NCI-H1417 (cell line): ENCODE measurements at places on chromosomes 5 and 9.

- DNase-seq = no peak
These were observed 913.2 kb upstream of the TYRP1 start for GRCh38 chr9:11779971-11780370.

DNA sequence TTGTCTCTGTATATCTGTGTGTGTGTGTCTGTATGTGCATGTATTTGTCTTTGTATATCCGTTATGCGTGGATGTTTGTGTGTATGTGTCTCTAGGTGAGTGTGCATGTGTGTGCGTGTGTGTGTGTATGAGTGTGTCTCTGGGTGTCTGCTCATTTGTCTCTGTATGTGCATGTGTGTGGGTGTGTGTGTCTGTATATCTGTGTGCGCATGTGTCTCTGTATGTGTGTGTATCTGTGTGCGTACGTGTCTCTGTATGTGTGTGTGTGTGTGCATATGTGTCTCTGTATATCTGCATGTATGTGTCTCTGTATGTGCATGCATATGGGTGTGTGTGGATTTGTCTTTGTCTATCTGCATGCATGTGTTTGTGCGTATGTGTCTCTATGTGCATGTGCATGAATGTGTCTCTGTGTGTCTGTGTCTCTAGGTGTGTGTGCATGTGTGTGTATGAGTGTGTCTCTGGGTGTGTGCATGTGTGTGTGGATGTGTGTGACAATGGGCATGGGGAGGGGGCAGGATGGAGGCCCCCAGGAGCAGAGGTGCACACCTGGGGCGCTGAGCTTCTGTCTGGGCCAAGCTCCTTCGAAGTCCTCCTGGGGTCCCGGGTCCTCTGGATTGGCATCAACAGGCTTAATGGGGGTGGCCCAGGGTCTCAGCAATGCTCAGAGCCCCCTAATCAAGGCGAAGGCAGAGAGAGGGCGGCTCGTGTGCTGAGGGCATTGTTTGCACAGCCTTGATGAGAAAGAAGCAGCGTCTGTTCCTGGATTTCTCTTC lies 373.4 kb upstream of the IRX4 start:
- no peak for DNase-seq

DNA sequence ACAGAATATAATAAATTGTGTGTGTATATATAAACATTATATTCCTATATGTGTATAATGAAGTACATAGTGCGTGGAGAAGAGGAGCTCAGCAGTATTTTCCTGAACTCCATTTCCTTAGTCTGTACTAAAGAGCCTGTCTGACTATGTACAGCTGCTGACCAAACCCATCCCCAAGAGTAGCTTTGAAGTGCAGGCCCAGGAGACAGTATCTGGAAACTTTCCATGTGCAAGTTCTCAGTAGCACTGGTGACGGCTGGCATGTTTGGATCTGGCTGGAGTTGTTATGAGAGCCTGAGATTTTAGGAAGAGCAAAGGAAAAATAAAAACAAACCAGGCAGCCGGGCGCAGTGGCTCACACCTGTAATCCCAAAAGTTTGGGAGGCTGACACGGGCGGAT lies 244.2 kb downstream of the RFK start:
- DNase-seq = no peak

GRCh38 chr9:91677822-91678436 lies 254.3 kb upstream of the NFIL3 start:
- peak; percentile 31 for DNase-seq

DNA sequence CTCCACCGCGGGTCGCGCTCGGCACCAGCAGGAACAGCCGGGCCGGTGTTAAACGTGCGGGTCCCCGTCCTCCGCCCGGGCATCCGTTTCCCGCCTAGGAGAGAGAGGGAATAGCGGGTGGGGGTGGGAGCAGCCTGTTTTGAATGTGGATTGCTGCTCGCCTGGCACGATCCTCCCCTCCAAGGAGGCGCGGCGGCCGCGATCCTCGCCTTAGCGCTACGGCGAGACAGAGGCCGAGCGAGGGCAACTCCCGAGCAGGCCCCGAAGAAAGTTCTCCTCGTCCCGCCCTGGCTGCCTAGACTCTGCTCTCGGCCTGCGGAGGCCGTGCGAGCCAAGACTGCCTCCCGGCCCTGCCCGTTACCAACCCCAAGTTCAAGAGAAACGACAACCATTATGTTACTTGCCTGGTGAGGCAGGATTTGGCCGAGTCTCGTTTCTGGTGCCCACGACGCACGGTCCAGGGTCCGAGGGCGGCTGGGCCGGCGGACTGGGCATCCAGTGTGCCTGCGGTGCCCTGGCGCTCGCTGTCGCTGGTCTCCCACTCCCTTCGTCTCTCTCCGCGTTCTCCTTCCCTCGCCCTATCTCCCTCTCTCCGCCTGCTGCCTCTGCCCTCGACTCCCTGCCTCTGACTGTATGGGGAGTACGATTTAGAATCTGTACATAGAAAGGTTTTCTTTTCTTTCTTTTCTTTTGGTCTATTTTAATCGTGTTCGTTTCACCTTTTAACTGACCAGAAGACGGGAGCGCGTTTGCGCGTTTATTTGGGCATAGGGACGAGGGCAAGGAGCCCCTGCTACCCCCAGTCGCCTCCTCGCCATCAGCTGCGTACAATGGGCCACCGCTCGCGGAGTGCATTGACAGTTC lies 724 bp downstream of the NR2F1-AS1 start:
- peak; percentile 50 for DNase-seq

DNA sequence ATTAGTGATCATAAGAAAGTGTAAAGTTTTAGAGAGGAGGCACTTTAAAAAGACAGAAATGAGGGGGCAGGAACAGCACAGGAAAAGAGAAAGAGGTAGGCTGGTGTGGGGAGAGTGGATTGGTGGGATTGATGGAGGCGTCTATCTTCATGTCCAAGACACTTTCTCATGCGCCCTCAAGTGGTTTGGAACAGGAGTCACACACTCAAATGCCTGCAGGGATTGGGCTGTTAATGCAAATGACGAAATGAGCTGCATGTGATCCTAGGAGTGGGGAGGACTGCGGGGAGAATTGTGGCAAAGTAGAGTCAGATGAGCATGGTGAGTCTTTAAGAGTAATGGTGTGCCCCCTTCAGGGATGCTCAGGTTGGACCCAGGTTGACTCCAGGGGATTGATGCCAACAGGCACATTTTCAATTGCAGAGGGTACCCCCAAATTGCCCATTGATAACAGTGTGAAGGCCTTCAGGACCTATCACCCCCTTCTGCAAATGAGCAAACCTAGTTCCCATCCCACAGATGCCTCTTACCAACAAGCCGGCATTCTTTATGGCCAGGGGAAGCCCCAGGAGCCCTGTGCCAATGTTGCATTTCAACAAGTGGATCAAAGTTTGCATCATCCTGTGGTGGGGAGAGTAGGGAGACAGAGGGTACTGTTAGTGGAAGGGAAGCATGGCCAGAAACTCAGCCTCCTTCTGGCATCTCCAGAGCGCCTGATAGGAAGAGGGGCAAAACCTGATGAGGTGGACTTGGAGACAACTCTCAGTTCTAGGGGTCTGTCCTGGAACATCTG lies 5.3 kb downstream of the SLC36A3 start:
- peak; percentile 53 for DNase-seq

DNA sequence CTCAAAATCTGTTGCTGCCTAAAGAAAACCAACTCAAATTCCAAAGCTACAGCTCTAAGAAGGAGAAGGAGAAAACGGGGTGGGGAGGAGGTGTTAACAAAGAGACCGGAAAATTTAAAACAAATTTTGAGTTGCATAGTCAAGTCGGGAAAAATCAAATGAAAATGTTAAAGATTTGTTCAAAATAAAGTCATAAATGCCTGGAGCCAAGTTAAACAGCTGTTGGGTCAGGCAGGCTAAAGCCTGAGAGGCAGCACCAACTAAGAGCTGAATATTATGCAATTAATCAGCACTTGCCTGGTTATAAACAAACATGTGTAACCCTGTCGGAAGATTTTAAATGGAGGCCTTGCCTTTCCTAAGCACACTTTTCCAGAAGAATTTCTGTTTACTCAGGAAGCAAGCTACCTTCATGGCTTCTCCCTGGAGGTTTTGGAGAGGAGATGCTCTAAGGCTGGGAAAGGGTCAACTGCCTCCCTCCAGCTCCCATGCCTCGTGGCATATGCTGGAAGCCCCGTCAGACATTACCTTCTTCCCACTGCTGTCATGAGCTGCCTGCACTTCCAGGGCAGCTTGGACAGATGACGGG lies 270.5 kb downstream of the DMRT2 start:
- DNase-seq = no peak

DNA sequence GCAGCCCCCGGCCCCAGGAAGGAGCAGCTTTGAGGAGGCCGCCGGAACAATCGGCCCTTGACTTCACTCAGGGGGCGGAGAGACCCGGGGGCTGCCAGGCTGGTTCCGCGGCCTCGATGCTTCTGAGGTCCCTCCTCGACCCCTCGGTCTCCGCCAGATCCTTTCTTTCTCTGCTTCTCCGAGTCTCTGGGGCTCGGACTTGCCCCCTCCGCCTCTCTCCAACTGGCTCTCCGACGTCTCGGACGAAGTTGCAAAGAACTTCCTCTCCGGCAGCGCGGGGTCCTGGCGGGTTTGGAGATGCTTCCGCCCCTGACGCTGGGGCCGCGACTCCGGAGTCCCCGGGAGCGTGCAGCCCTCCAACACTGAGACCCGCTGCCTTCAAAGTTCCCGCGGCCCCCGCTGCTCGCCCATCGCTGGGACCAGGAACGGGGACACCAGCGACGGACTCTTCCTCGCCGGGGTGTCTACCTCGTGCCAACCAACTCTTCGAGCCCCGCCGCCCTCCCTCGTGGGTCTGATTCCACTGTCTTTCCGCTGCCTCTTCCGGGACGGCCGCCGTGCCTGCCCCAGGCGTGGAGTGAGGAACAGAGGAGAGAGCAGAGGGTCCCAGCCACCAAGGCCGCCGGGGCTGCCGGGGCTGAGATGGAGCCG lies 7.0 kb downstream of the PAX5 start:
- DNase-seq = peak; percentile 61

DNA sequence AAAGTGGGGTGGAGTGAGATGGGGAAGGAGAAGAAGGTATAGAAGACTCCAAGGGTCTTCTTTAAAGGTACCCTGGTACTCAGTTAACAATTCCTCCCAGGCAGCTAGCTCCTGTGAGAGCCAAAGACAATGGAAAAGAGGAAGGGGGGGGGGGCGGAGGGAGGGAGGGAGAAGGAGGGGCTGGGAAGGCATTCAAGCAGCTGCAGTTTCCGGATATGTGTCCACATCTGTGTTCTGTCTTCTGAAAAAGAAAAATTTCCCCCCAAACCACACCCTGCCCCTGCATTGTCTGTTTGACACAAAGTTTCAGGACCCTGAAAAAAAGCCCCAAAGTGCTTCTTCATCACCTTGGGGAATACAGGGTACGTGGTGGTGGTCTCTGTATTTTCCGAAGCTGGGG lies 11.1 kb downstream of the SPRY4 start:
- no peak for DNase-seq

- DNase-seq = no peak
These were observed 332.7 kb downstream of the DIRAS2 start for GRCh38 chr9:90309809-90310520.

DNA sequence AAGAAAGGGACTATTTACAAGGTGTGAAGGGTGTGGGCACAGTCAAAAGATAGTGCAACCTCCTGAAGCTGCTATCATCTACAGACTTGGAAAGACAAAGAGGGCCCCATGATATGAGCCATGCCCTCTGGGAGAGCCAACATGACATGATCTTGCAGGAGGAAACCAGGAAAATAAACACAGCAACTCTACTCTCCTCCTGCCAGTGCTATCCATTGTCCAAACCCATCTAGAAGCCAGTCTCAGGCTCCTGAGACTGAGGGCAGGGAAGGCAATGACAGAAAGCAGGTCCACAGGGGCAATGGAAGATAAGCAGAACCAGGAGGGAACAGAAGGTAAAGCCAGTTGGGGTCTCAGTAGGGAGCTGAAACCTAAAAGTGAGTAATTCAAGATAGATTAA lies 37.1 kb downstream of the PLPP1 start:
- DNase-seq = no peak

GRCh38 chr9:127519301-127520166 lies 68.2 kb downstream of the LRSAM1 start:
- DNase-seq = no peak

DNA sequence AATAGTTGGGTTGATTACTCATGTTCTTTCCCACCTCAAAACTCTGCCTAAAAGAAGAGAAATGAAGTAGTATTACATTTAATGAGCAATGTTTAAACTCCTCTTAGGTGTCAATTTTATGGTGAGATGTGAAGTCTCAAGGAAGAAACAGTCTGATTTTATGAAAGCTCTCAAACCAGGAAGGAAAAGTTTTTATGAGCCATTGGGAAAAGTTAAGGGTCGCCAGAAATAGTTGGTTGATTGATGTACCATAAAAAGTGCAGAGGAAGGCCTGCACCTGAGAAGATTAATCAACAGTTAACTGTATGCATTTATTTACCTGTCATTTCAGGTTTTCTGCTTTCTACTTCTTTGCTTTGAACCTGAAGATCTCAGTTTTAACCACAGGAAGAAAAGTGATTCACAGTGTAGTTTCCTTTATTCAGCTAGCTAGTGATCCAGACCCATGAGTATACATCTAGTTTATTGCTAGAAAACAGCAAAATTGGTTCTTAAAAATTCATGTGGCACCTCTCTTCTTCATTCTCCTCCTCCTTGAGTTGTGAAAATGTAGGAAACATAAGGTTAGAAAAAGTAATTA lies 133.1 kb downstream of the CSNK1G3 start:
- DNase-seq = no peak

DNA sequence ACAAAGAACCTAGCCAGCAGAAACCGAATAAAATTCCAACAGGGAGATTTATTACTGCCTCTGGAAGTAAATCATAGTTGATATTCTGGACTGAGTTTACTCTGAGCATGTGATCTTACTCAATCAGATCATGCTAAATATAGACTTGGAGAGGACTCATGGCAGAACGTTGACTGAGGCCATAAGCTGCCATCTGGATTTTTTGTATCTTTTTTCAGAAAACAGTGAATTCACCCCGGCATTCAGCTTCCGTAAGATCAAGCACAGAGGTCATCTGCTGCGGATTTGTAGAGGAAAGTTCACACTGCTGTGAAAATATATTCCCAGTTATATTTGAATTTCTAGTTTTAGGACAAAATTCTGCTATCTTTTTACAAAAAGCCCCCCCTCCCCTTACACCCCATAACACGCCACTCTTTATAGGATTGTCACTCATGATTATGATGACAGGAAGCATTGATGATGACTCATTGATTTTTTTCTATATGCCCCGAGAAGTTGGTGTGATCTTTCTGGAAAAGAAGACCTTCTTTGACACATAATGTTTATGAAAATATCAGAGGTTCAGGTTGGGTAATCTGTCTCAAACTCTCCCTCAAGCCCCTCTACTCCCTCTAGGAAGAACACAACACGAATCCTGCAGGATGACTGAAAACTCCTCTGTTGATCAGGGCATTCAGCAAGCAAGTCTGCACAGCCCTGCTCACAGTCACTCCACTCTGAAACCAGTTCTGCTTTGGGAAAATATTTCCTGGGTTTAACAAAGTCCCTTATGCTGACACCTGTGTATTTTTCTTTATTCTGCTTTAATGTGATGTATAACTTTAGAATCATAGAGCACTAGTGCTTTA lies 70.8 kb downstream of the NXNL2 start:
- no peak for DNase-seq

- no peak for DNase-seq
These were observed 1293.9 kb upstream of the CDH6 start for GRCh38 chr5:29899583-29899982.
